ENCODE measurements at places on chromosomes 6 and 20.

DNA sequence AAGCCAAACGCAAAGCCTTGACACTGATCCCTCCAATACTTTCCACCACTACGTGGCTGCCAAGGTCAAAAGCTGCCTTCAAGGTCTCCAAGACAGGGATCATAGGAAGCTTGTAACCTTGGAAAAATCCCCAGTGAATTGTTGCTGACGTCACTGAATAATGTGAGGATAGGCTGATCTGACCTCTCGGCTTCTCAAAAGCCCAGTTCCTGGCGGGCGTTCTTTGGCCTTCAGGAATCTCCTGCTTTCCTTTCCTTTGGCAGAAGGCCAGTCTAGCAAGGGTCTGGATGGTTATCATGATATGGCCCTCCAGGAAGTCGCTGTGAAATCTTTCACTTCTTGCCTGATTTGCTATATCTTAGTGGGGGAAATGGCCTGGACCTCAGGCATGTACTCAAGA lies 61.4 kb upstream of the TNFAIP3 start:
- DNase-seq = no peak

- DNase-seq = no peak
Observed at GRCh38 chr20:46213946-46214823, 94.1 kb downstream of the CDH22 start.

DNA sequence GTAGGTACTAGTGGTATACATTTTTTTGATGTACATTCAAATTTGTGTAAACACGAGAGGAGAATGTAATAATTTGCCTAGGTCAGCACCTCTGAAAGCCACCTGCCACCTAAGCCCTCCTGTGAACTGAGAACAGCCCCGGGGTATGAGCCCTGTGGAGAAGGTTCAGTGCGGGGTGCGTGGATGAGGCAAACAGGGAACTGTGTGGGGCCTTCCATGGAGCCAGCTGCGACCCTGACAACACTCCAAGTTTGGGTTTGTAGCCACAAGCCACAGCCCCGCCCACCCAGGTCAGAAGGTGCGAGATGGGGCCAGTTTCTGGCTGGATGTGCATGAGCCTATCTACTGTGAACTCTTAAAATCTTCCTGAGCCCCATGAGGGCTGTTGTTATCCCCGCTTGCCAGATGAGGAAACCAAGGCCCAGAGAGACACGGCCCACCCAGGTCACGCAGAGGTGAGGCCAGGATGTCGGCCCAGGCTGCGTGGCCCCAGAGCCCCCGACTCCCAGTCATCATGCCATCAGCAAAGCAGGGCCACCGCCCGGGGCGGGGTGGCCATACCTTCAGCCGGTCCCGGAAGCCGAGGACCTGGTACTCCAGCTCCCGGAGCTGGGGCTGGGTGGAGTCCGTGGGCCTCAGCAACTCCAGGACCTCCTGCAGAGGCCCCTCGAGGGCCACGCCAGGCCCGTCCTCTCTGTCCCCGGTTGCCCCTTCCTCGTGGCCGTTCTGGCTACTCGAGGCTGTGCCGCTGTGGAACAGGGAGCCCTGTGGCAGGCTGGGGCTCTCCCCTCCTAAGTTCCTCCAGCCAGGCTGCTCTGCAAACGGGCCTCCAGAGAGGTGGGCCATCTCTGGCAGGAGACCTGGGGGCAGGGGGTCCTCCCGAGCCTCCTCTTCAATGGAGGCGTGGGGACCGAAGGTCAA lies 89.6 kb downstream of the RIPOR3 start:
- no peak for DNase-seq

DNA sequence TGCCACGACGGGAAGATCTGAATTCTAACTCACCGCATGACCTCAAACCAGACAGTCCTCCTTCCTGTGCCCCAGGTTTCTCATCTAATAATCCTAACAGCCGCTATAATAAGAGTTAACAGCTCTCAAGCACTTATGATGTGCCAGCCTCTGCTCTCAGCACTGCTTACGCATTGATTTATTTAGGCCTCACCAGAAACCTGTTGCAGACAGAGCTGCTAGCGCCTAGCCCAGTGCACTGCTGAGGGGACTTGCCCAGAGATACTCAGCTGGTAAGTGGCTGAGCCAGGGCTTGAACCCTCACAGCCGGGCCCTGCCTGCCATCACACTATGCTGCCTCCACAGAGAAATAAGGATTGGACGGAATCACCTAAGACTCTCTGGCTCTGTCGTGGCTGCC lies 37.7 kb downstream of the GRM4 start:
- no peak for DNase-seq

GRCh38 chr20:36002855-36003254 lies 34.5 kb downstream of the CNBD2 start:
- no peak for DNase-seq

- no peak for DNase-seq
Observed at GRCh38 chr6:71486461-71486860, 197.8 kb downstream of the OGFRL1 start.

DNA sequence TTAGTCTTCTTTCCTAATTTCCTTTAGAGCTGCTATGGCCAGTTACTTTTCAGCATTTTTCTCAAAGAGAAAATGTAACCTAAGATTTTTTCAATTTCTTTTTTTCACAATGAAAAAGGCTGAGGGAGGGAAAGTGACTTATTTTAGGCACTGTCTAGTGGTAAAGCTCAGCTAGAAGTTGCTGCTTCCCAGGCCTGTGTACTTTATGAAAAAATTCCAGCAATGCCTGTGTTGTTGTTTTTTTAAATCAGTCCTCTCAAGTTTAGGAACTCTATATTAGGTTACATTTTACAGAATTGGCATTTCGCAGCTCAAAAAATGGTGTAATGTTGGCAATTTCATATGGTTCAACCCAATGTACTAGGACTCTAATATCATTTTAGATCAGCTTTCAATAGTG lies 269.6 kb downstream of the ARID1B start:
- no peak for DNase-seq

DNA sequence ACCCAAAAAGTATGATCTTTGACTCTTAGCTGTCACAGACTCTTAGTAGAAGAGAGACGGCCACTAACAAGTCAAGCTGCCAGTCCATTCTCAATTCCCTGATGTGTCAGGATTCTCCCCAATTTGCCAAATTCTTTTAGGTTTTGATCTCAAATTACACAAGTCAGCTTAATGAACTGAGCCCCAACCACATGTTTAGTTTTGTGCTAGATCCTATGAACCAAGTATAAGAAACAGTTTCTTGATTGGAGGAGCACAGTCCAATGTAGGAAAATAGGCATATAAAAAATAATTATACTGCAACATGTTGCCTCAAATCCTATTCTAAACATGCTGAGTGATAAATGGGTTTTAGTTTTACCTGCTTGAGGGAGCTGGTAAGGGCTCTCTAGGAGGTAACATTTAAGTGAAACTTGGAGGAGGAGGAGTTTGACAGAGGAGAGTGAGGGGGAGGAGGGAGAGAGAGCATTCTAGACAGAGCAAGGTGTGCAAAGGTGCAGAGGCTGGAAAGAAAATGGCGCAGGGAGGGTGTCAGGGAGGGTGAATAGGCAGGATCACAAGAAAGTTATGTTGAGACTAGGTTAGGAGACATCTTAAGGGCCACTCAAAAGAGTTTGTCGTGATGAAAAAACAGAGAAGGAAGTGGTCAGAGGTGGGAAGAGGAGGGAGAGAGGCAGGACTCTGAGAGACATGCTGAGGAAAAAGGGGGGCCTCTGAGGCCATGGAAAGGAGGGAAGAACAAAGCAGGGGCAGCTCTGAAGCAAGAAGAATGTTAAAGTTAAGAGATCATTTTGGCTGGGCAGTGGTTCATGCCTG lies 22.8 kb upstream of the FAM83C start:
- DNase-seq = no peak

GRCh38 chr20:2179233-2179580 lies 77.6 kb downstream of the STK35 start:
- no peak for DNase-seq

DNA sequence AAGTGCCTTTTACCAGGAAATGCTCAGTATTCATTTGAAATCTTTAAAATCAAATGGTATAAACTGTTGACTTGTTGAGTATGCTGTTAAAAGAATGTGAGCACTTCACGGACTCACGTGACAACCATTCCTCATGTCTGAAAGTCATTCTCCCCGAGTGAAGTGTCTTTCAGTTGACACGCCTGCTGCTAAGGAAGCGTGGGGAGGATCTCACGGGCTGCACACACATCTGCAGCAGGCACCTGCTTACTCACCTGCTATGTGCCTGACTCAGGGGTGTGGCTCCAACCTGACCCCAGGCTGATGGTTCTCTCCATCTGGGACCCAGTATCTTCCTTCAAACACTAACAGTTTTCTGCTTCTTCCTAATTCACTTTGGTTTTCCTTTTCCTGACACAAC lies 32.7 kb downstream of the WDR27 start:
- DNase-seq = no peak

DNA sequence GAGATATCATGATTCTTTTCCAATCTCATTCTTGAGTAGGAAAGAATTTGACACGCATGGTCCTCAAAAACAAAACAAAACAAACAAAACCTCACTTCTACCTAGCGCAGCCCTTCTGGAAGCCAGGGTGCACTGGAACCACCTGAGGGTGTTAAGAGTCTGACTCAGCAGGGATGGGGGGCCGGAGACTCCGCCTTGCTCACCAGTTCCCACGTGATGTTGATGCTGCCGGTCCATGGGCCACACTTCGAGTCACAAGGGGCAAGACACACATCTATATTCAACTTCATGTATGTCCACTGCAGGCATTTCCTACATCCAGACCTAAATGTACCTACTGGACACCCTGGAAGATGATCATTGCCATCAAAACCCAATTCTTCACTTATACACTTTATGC lies 30.4 kb downstream of the BFSP1 start:
- DNase-seq = peak; percentile 26

DNA sequence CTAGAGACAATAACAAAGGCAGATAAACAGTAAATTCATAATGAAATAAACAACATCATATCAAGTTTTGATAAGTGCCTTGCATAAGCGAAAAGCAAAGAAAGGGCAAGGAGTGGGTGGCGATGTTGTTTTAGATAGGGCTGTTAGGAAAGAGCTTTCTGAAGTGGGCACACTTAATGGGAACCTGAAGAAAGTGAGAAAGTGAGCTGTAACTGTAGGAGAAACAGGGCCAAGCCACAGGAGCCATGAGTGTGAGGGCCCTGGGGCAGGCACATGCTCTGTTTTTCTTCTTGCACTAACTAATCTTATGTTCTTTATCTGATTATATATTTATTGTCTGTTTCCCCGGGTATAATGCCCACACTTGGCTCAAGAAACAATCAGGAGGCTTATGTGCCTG lies 193.4 kb upstream of the SUPT3H start:
- DNase-seq = no peak

- no peak for DNase-seq
Observed at GRCh38 chr6:149405823-149406765, 6.0 kb downstream of the SUMO4 start.

DNA sequence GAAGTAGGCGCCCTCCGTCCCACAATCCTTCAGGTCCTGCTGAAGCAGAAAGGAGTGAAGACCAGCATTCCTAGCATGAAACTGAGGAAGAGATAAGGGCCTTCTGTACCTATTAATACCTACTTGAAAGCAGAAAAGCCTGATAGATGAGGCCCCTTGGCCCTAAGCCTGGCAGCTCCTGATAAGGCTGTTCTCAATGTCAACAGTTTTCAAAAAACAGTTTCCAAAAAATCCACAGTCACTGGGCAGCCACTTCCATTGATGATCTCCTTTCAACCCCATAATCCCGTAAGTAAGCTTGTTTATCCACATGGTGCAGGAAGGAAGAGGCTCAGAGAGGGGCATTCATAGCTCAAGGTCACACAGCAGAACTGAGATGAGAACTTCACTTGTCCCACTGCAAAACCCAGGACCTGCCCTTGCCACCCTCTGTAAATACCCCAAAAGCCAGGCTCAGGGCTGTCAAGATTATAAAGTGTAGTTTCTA lies 2.8 kb upstream of the E2F1 start:
- DNase-seq = no peak

DNA sequence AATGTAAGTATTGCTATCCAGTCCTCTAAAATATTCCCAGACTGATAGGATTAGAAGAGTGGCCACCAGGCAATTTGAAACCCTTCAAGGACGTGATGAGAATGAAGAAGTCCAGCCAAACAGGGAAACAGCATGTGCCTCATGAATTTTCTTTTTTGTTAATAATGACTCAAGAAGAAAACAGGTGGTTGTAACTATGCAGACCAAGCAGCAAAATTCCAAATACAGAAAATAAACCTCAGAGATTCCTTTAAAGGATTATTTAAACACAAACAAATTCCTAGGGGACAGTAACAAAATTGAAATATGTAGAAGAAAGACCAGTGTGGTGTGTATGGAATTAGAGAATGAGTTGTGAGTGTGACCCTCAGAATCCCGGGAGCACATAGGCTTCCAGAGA lies 239.2 kb downstream of the KCNQ5 start:
- no peak for DNase-seq

GRCh38 chr6:169529931-169530751 lies 171.7 kb downstream of the WDR27 start:
- no peak for DNase-seq

DNA sequence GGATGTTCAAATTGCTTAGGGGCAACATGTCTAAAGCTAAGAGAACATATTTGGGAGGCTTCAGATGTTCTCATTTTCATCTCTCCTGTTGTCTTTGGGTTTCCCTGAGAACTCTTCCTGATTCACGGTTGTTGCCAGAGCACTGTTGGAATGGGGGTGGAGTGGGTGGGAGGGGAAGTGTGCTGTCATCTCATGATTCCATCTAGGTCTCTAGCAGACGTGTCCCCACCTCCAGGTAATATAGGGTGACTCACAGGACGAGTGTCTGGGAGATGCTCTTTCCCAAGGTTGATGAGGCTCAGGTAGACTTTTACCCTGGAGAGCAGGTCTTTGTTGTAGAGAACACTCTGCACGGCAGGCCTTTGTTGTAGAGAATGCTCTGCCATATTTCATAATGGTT lies 636.9 kb downstream of the QKI start:
- no peak for DNase-seq

DNA sequence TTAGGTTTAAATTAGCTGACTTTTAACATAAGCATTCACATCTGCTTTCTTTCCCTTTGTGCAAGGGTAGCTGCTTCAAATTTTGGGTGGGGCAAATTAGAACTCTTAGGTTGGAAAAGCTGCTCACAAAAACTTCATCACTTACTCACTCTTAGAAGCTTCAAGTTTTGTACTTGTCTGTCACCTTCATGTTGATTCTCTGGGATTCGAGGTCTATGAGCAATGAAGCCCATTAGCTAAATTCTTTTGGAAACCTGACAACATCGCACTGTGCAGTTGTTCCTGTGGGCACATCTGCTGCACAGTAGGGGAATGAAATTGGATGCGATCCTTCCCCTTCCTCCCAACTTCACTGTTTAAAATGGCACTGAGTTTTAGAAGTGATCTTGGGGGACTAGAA lies 156.1 kb downstream of the UBE3D start:
- DNase-seq = no peak

All from activated CD8-positive, alpha-beta memory T cell treated with anti-CD3 and anti-CD28 coated beads for 24 hours (primary cell).